ENCODE measurements at places on chromosomes 1 and 21. TPM values are rescaled to one million over a fixed set of nuclear protein-coding genes. Genes with fewer than 3 reads are reported as not detected.

- DNase-seq: peak; percentile 60
These were observed 6.6 kb downstream of the HEYL start for GRCh38 chr1:39632682-39633417.

- DNase-seq: peak; percentile 61
These were observed 581 bp downstream of the SSU72 start for GRCh38 chr1:1573843-1574720.

- DNase-seq: no peak
These were observed 202.0 kb downstream of the LRRC40 start for GRCh38 chr1:70003211-70003908.

GRCh38 chr21:15894596-15894995, 164.8 kb downstream of the USP25 start:
- DNase-seq: no peak

DNA sequence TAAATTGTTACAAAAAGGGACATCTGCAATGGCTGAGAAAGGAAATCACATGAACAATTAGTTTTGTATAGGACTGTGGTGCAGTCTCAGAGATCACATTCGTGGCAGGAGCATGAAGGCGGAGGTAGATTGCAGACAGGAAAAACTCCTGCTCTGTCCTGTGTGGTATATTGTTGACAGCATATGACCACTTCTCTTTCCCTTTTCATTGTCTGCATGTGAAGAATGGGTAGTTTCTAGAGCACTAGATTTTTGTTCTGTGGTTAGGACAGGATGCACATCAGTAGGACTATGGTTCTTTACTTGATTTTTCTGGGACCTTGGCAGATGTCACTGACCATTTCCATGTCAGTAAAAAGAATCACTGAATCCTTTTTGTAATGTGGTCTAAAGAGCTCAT, 625.9 kb upstream of the PKN2 start:
- DNase-seq: no peak

GRCh38 chr1:237672748-237673147, 218.0 kb downstream of the ZP4 start:
- DNase-seq: no peak

GRCh38 chr21:18776936-18777335, 373.4 kb upstream of the TMPRSS15 start:
- DNase-seq: no peak

- DNase-seq: no peak
These were observed 25.0 kb upstream of the SUMO3 start for GRCh38 chr21:44842721-44843445.

GRCh38 chr1:206002871-206003801, at the start of gene RAB7B:
RAB7B (minus strand) TSS chr1:206003395; CDS start chr1:205994135, 9,260 bp downstream.
- DNase-seq: peak; percentile 79

DNA sequence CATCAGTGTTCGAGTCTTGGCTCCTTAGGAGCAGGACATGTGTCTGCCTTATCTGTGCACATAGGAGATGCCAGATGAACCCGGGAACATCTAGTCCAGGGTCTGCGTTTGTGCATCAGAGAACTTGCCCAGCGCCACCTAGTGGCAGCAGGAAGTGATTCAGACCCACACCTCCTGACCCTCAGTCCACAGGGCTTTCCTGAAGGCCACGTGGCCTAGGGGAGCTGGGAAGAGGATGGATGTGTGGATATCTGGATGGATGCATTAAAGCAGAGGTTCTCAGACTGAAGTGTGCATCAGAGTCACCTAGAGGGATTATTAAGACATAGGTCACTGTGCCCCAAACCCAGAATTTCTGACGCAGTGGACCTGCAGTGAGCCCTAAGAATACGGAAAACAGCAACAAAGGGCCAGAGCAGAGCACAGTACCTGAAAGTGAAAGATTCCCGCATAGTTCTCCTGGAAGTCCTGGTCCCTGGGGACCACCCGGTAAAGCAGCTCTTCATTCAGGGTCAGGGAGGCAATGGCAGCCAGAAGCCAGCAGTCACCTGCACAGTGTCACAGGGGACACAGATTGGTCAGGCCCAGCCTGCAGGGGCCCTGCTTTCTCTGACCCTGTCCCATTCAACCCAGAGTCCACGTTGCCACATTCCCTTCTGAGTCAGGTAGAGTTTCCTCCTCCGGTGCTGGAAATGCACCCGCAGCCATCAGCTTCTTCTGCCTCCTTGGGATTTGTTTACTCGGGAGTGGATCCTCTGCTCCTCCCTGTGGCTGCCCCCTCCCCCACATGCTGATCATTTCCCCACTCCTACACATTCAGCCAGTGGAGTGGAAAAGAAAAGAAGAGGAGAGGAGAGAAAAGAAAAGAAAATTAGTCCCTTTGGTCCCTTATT, 37.0 kb downstream of the CAPN8 start:
- peak; percentile 54 for DNase-seq

- DNase-seq: no peak
These were observed 6.4 kb downstream of the LAMB3 start for GRCh38 chr1:209645574-209646452.

DNA sequence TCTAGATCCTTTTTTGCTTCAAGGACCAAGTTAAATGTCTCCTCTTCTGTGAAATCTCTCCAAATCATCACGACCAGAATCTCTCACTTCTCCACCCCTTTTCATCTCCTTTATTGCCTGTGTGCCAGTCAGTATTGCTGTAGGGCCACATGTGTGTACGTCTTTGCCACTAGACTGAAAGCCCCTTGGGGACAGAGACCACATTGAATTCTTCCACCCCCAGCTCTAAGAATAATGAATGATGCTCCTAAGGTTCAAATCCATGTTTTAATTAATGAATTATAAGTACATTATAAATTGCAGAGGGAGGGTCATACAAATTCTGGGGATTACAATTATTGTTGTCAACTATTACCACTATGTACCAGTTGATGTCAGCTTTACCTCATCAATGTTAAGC, 343.8 kb downstream of the USP25 start:
- no peak for DNase-seq

DNA sequence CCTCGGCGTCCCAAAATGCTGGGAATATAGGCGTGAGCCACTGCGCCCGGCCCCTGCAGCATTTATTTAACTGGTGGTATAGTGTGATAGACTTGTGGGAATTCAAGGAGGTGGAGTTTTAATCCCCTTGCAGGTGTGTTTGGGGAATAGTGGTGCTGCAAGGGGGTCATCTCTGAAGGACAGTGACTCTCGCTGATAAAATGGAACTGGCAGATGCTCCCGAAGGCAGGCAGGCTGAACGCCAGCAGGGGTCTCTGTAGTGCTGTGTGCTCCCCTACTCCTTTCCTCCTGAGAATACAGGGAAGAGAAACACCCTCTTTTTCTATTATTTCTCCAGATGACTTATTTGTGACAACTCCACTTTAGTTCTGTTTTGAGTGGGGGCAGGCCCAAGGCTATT, 4.0 kb downstream of the OSCP1 start:
- no peak for DNase-seq

DNA sequence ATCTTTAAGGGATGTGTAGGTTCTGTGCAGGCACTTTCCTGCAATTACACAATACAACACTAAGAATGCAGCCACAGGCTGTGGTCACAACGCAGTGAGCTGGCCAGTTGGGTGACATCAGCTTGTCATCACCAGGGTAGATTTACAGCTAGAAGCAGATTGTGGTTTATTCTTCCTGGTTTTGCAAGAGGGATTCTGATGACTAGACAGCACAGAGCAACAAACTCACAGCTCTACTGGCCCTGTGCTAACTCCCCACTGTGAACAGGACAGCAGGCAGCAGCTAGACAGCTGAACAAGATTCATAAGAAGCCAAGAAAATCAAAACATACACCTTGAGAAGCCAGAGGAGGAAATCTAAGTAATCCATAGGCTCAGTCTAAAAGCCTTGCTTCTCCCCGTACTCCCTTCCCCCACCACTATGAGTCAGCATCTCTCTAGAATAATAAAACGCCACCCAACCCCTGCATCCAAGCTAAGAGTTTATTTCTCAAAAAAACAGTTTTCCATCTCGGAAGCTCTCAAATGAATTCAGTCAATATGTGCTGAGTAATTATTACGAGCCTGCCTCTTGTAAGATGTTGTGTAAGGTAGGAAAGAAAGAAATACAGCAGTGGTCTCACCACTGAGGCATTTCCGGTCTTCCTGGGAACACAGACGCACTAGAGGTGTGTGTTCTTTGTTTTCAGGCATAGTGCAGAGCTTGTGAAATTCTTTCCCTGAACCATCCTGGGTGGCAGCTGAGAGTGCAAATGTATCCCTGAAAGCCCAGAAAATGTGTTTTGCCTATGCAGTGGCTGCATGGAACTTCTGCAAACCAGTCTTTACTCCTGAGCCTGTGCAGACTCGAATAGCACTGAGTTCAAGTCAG, 162.8 kb downstream of the NTPCR start:
- DNase-seq: peak; percentile 50

DNA sequence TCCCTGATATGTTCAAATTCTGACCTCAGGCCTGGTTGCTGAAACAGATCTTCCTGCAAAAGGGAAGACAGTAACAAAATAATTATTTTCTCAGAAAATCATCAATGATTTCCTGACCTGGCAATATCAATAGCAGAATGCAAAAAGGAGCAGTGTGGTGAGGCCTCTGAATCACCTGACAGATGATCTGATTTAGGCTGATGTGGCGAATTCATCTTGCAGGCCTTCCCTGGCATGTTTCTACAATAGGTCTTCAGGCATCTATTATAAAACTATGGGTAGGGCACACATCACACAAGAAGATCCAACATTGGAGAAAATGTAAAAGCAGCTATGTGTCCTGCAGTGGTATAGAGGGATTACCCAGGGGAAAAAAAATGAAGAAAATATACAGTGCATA, 7.1 kb upstream of the MTF1 start:
- DNase-seq: no peak

DNA sequence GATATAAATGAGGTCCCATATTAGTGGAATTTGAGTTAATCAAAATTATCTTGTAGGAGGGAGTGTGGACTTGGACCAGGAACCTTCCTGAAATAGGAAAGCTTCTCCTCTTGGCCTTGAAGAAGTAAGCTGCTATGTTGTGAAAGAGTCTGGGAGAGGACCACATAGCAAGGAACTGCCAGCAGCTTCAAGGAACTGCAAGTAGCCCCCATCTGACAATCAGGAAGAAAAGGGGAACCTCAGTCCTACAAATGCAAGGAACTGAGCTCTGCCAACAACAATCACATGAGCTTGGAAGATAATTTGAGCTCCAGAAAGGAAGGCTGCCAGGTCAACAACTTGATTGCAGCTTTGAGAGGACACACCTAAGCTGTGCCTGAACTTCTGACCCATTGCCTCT, 8.2 kb upstream of the PRMT6 start:
- DNase-seq: no peak

DNA sequence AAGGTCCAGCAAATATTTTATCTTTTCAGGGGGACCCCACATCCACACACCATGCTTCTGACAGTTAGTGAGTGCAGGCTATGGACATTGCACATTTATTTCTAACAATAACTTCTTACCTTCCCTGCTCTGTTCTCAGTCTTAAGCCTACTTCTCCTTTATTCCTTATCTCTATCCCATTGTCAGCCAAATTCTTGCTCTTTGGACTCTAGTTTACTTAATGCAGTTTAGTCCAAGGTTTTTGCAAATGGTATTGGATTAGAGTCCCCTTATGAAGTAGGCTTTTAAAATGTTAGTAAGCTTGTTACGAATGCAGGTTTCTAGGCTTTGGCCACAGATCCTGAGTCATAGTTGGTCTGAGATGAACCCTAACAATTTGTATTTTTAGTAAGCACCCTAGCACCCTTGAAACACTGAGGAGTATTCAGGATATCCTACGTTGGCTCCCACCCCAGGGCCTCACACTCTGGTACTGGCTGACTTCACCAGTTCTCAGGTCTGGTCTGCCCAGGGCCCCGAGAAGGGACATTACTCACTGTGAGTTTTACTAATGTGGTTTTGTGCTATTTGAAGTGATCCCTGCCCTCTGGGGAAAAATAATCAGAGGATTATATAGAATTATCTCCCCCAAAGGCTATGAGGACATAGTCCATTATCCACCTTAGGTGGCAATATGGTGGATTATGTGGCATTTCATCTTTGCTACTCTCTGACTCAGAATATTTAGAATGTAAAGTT, 239.5 kb downstream of the TGFB2 start:
- DNase-seq: no peak

- DNase-seq: no peak
These were observed 341.2 kb downstream of the HHAT start for GRCh38 chr1:210669951-210670350.

- no peak for DNase-seq
These were observed 77.9 kb downstream of the DAB1 start for GRCh38 chr1:57345916-57346315.

- no peak for DNase-seq
These were observed 53.9 kb downstream of the SPSB1 start for GRCh38 chr1:9346566-9346965.

DNA sequence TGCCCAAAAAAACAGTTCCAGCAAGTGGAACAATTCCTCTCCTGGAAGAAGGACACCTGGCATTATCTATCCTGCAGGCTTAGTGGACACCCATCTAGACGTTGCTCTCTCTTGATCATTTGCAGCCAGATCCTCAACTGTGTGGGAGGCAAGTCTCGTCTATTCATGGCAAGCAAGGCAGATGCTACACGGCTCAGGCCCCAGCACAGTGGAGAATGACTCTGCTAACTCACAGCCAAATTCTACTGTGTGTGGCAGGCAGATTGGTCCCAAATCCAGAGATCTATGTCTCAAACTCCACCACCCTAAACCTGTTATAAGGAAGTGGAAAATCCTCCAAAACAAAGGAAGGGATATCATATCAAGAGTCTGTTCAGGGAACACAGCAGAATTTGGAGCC, 7.0 kb downstream of the TNNT2 start:
- no peak for DNase-seq

DNA sequence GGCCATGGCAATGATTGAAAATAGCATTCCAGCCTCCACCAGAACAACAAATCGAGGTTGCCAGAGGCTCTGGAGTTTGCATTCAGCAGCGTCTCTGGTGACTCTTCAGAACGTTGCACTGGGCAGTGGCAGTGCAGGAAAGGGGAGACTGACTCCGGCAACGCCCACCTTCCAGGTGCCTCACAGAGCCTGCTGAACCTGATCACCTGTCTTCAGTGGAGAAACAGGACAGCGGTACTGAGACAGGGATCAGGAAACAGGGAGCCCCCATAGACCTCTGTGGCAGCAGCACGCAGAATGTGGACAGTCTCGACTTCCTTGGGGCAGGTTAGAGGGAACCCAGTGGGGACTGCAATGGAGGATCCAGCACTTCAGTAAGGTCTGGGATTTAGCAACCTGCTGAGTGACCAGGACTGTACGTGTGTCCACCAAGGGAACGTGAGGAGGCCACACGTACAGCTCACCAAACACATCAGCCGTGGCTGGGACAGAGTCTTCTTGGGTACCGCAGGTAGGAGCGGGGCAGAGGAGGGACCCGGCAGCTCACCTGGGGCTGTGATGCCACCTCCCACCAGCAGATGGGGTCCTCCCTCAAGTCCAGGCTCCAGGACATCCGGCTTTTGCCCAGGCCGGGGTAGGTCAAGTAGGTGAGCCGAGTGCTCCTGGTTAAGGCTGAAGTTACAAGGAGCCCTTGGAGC, 128.6 kb downstream of the PRDM2 start:
- DNase-seq: no peak

The LRRC71 gene
- total RNA-seq: not detected

The PEX19 gene
- 81.0 TPM for total RNA-seq

The KCNK2 gene
- total RNA-seq: not detected

The TCHH gene
- total RNA-seq: not detected

The TLCD4 gene
- 54.7 TPM for total RNA-seq

The MYBPH gene
- total RNA-seq: 0.12 TPM

The FCER1A gene
- not detected for total RNA-seq

The NGF gene
- 0.22 TPM for total RNA-seq

The CELA3B gene
- not detected for total RNA-seq
